ENCODE measurements at places on chromosomes 4 and X.

DNA sequence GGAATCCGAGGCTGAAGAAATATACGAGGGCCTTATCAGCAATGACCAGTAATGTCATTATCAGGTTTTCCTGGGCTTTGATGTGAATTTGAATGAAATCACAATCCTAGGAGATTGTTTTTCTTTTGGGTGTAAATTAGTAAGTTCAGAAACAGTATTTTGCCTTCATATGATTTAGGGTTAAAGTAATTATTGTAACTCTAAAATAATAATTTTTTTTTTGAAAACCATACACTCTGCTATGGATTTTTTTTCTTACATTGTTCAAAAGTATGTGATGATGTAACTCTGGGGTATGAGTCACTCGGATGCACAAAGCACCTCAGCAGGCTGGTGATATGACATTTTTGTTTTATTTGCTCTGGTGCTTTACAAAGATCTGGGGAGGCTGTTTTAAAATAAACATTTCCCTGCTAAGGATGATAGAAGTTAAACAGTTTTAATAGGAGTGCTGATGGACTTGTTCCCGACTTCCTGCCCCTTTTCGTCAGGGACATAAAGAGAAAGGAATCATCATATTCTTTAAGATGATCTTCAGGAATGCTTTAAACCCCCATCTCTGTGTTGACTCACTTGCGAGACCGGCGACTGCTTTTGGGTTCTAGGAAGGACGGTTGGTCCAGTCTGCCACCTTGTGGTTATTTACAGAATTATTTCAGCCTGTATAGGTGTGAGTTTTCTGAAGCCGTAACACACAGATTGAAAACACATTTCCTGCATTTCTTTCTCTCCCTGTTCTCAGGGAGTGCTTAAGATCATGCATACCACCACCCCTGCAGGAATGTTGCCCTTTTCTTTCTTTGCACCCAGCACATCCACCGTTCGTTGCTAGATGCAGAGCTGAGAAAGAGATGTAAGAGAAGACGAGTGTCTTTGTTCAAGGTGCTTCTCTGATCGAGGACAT, 72.5 kb downstream of the RAPGEF2 start:
- H3K36me3 ChIP-seq, result no peaks in the 10 kb centered on the region
- no peak overlapping the region for H3K4me3 ChIP-seq
- peak; percentile 61 for DNase-seq
- H3K27me3 ChIP-seq, result no peaks in the 10 kb centered on the region

GRCh38 chrX:13797512-13797911, 19.4 kb downstream of the GPM6B start:
- H3K27ac ChIP-seq, result no peak overlapping the region
- H3K36me3 ChIP-seq, result no peaks in the 10 kb centered on the region
- no peak for DNase-seq

GRCh38 chr4:100823066-100823992, 305.5 kb upstream of the EMCN start:
- no peaks in the 10 kb centered on the region for H3K27me3 ChIP-seq
- H3K4me1 ChIP-seq, result no peaks in the 10 kb centered on the region
- H3K36me3 ChIP-seq, result no peaks in the 10 kb centered on the region
- H3K27ac ChIP-seq, result no peak overlapping the region
- H3K4me3 ChIP-seq, result no peak overlapping the region

GRCh38 chr4:116839826-116840225, 245.6 kb downstream of the TRAM1L1 start:
- DNase-seq, result no peak
- no peak overlapping the region for H3K4me3 ChIP-seq
- H3K36me3 ChIP-seq, result peaks cover 4% of the 10 kb centered on the region
- H3K27me3 ChIP-seq, result no peaks in the 10 kb centered on the region
- no peak overlapping the region for H3K27ac ChIP-seq

DNA sequence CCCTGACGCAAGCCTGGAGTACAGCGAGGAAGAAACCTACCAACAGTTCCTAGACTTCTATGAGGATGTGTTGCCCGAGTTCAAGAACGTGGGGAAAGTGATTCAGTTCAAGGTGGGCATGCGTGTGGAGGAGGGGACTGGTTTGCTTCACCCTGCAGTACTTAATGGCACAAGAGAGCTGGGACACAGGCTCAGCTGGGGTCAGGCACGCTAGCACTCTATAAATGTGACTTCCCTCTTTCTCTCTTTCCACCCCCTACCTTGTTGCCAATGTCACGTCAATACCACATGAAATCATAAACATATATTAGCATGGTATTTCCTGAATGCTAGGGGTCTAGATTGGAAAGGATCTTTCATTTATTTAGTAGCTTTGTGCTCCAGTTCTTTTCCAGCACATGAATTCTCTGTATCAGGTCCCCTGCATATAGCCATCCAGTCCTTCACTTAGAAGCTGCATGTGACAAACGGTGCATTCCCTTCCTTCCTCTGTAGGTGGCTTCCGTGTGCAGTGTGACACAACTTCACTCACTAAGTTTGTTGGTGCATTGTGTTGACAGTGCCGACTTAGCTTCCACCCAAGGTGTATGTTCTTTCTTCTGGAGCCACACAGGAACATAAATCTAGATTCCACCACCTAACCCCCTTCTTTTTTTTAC, 25.6 kb downstream of the ZRSR2 start:
- no peak overlapping the region for H3K4me3 ChIP-seq
- H3K27ac ChIP-seq, result no peak overlapping the region
- no peaks in the 10 kb centered on the region for H3K27me3 ChIP-seq
- peaks cover 42% of the 10 kb centered on the region for H3K36me3 ChIP-seq
- peaks cover 15% of the 10 kb centered on the region for H3K4me1 ChIP-seq

DNA sequence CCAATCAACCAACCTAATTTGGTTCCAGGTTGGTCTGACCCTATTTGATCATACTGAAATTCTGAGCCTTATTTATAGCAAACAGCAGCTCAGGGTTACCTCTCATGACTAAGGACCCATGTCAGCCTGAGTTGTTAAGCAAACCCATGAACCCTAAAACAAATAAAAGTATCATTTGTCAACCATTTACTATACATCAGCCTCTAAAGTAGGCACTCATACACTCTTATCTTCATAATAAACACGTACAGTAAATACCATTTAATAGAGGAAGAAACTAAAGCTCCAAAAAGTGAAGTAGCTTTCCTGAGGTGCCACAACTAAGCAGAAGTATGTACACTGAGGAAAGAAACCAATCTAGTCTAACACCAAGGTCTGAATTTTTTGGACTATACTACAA, 25.2 kb downstream of the MANBA start:
- peaks cover 20% of the 10 kb centered on the region for H3K4me1 ChIP-seq
- peak overlapping the region; percentile 91 for H3K27ac ChIP-seq
- peaks cover 8% of the 10 kb centered on the region for H3K36me3 ChIP-seq
- no peak overlapping the region for H3K4me3 ChIP-seq
- H3K27me3 ChIP-seq, result no peaks in the 10 kb centered on the region

DNA sequence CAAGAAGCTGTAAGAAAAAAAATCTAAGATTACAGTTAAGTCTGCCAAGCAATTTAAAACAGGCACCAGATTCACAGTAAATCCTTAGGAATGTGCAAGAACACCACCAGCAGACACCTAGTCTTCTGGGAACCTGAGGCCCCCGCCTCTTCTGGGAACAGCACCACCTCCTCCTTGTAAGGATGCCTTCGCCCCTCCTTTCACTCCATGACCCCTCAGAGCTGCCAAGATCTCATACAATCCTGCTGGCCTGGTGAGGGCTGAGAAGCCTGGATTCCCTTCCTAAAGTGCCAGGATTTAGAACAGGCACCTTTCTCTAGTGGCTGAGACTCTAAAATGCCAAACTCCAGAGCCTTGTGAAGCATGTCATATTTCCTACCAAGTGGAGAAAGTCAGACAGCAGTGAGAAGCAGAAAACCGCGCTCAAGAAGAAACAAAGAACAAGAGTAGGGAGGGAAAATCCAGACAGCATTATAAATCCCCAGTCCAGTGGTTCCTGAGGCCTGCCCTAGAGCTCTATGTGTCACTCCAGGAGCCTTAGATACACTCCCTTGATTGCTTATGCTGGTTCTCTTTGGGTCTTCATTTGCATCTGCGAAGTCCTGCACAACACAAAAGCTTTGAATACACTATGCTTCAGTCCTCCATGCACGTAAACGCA, 166.4 kb downstream of the TSPAN5 start:
- DNase-seq, result no peak
- H3K27ac ChIP-seq, result no peak overlapping the region
- H3K27me3 ChIP-seq, result no peaks in the 10 kb centered on the region
- peaks cover 15% of the 10 kb centered on the region for H3K4me1 ChIP-seq
- no peak overlapping the region for H3K4me3 ChIP-seq

DNA sequence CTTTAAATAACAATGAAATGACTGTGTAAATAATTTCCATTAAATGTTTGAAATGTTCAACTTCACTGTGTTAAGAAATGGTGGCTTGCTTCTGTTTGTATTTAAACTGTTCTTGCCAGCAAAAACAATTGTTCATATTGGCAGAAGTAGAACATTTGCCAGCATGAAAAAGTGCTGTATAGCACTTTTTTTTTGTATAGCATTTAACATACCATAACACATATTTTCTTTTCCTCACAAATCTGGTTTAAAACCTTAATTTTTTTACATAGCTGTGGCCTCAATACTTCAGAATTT, 94.1 kb downstream of the COX18 start:
- no peaks in the 10 kb centered on the region for H3K36me3 ChIP-seq
- H3K27me3 ChIP-seq, result peaks cover 15% of the 10 kb centered on the region

- DNase-seq, result no peak
- H3K4me3 ChIP-seq, result no peak overlapping the region
- H3K27me3 ChIP-seq, result peaks cover 15% of the 10 kb centered on the region
- H3K36me3 ChIP-seq, result no peaks in the 10 kb centered on the region
Measured at GRCh38 chrX:47814851-47815250, 21.9 kb upstream of the ZNF81 start.

GRCh38 chr4:145525291-145525740, 43.7 kb downstream of the SMAD1 start:
- H3K4me3 ChIP-seq, result no peak overlapping the region
- no peak overlapping the region for H3K27ac ChIP-seq
- no peaks in the 10 kb centered on the region for H3K36me3 ChIP-seq
- no peaks in the 10 kb centered on the region for H3K4me1 ChIP-seq
- no peaks in the 10 kb centered on the region for H3K27me3 ChIP-seq
- DNase-seq, result no peak
